Effector CD4-positive, alpha-beta T cell (primary cell): ENCODE measurements at places on chromosomes 7 and 10.

GRCh38 chr10:22505911-22506685 lies 160.8 kb downstream of the SPAG6 start:
- DNase-seq = no peak

GRCh38 chr10:36358736-36359135 lies 716.6 kb upstream of the FZD8 start:
- no peak for DNase-seq

DNA sequence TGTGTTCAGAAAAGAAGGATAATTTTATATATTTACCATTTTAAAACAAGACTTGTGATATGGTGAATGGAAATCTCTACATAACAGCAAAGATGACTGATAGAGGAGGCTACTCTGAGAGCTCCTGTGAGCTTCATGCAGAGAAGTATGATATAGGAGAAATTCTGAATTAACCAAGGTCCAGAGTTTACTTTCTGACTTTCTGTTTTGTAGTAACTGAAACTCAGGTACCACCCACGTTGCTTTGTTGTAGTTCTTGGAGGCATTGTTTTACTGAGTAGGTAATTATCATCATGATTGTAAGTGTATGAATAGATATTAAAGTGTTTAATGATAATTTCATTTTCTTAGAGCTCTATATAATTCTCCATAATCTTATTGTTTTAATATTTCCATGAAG lies 18.0 kb upstream of the SFR1 start:
- no peak for DNase-seq

GRCh38 chr7:48031111-48031510 lies 2.2 kb upstream of the SUN3 start:
- DNase-seq = no peak

DNA sequence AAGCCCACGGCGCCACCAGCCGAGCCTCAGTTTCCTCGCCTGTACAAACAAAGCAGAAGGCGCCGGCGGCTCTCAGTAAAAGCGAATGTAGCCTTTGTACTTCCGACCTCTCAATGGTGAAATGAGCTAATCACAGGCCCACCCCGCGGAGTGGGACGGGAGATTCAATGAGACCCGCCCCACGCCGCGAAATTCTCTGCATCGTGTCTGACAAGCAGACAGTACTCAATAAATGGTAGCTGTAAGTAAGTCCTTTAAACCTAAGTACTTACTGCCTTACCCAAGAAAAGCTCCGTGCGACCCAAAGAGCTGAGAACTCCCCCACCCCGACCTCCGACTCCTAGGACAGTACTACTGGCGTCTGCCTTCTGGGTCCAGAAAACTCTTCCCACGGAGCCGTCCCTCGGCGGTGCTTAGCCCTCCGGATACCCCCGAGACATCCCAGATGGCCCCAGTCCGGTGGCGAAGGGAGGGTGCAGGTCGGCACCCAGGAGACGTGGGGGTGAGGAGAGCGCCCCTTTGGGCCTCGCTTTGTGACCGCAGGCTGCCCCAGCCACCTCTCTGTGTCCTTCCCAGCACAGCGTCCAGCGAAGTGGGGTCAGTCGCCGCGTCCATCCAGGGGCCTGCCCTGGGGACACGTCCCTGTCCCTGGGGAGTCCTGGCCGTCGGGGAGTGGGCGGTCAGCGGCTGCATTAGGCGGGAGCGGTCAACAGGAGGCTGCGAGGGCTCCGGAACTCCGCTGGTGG lies 972 bp upstream of the CXCL12 start:
- no peak for DNase-seq

- no peak for DNase-seq
These were observed 1.8 kb downstream of the NEURL1 start for GRCh38 chr10:103495321-103495720.

GRCh38 chr7:110921595-110922151 lies 169.3 kb upstream of the LRRN3 start:
- no peak for DNase-seq

- no peak for DNase-seq
These were observed 486.4 kb downstream of the MAGI2 start for GRCh38 chr7:78967046-78967445.

- peak; percentile 40 for DNase-seq
These were observed 88.5 kb upstream of the ATP6V0A4 start for GRCh38 chr7:138886501-138886917.

- no peak for DNase-seq
These were observed 778 bp upstream of the GET4 start for GRCh38 chr7:875476-876076.

DNA sequence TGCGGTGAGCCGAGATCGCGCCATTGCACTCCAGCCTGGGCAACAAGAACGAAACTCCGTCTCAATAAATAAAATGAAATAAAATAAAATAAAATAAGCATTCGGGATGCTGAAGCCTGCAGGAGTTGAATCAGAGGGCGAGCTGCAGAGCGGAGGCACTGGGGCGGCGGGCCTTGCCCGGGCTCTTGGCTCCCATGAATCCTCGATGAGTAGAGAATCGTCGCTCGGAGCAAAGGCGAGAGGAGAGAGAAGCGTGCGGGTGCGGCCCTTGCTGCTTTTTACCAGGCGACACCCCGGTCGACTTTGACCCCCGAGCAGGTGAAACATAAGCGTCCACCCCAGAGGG lies 168.3 kb downstream of the UBE2H start:
- DNase-seq = no peak

GRCh38 chr7:8228766-8229674 lies 32.9 kb downstream of the ICA1 start:
- no peak for DNase-seq

DNA sequence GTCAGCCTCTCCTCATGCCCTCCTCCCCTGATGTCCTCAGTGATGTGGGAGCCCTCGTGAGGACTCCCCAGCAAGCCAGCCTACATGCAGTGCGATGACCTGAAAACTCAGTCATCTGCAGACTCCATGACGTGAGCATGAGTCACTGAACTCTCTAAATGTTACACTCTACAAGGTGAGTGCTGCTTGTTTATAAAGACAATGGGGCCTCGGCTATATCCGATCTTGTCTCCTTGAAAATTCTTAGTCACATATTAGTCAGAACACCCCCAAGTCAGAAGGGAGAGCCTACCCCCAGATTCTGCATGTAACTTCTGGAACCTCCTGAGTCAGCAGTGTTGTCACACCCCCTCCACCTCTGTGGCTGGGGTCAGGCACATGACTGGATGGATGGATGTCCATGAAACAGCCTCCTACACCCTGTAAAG lies 673.8 kb downstream of the INHBA start:
- DNase-seq = no peak

- DNase-seq = no peak
These were observed 25.1 kb downstream of the CYP26A1 start for GRCh38 chr10:93098816-93099215.

- no peak for DNase-seq
These were observed 81.4 kb downstream of the LRRC4 start for GRCh38 chr7:127949769-127950222.

GRCh38 chr7:113141803-113142202 lies 23.4 kb upstream of the SMIM30 start:
- no peak for DNase-seq

GRCh38 chr10:50260791-50261281 lies 9.5 kb upstream of the ASAH2 start:
- no peak for DNase-seq

DNA sequence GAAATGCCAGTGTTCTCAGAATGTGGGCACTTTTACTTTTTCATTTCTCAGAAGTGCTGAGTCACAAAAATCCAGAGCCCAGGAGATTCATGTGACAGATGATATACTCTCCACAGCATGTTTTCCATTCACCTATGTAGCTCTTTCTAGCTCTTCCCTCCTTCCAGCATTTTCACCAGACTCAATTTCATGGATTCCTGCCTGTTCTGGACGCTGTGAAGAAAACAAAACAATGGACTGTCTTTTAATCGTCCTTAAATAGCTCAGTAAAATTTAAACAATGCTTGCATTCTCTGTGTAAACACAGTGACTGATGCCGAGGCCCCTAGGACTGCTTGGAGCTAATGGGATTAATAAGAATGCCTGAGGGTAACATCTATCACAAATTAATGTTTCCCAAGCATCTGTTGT lies 25.5 kb downstream of the ZNF713 start:
- DNase-seq = no peak

DNA sequence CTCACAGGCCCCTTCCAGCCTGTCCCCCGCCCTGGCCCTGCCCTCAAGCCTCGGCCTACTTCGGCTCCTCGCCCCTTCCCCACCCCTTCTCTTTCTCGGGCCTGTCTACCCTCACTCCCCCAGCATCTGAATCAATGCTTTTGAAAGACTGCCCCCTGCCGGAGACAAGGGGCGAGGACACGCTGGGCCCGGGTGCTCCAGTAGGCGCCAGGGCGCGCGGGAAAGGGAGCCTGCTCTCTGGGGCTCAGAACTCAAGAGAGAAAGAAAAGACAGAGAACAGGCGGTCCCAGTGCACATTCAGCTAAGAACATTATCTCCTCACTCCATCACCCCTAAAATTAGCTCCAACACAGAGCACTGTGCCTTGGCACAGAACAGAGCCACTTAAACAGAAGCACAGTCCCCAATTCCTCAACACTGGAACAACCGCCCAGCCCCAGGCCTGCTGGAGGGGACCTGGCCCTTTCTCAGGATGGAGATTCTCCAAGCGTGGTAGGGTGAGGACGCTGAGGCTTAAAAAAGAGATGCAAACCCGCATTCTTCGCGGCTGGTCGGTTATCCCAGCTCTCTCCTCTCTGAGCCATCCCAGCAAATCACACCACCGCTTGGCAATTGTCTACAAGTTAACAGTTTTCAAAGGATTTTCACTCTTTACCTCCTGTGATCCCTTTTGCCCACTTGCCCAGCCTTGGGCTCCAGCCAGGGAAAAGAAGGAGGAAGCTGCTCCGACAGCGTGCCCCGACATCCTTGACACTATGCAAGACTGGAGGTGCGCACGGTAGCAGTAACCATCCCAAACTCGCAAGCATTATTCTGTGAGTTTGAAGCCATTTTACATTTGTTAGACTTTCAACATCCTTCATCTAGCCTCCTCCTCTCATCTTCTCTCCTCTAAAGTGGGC lies 2.1 kb downstream of the GIGYF1 start:
- peak; percentile 79 for DNase-seq

- no peak for DNase-seq
These were observed 104.3 kb downstream of the CREB5 start for GRCh38 chr7:28516390-28517172.
